Thoracic aorta (tissue), 2 donors: ENCODE measurements at places on chromosomes 11 and 22.

- peak overlapping the region; percentile 63 for H3K27ac ChIP-seq
- no peak for DNase-seq
- no peak overlapping the region for H3K4me3 ChIP-seq
- H3K36me3 ChIP-seq, result no peaks in the 10 kb centered on the region
Observed at GRCh38 chr22:42926768-42927167, 69.7 kb upstream of the ARFGAP3 start.

- H3K36me3 ChIP-seq, result no peaks in the 10 kb centered on the region
- no peaks in the 10 kb centered on the region for H3K4me1 ChIP-seq
- no peak for DNase-seq
- no peaks in the 10 kb centered on the region for H3K27me3 ChIP-seq
- H3K4me3 ChIP-seq, result no peak overlapping the region
- H3K27ac ChIP-seq, result no peak overlapping the region
Observed at GRCh38 chr11:12577725-12578644, 96.2 kb upstream of the TEAD1 start.

- peaks cover 3% of the 10 kb centered on the region for H3K36me3 ChIP-seq
- no peaks in the 10 kb centered on the region for H3K4me1 ChIP-seq
- no peaks in the 10 kb centered on the region for H3K27me3 ChIP-seq
- DNase-seq, result no peak
- no peak overlapping the region for H3K4me3 ChIP-seq
Observed at GRCh38 chr11:60887556-60887955, 18.8 kb downstream of the PRPF19 start.

GRCh38 chr11:60951904-60952741 lies at the start of gene SLC15A3:
SLC15A3 (minus strand) TSS chr11:60952176; CDS start chr11:60951551, 625 bp downstream.
- peak within 1 kb of the TSS; percentile 73 for H3K4me3 ChIP-seq
- peak within 1 kb of the TSS; percentile 71 for H3K27ac ChIP-seq
- no peaks in the 10 kb centered on the region for H3K27me3 ChIP-seq
- no peaks in the 10 kb centered on the region for H3K36me3 ChIP-seq
- H3K4me1 ChIP-seq, result peaks cover 13% of the 10 kb centered on the region

GRCh38 chr22:48955351-48956311 lies 872.0 kb downstream of the BRD1 start:
- no peak for DNase-seq
- H3K27me3 ChIP-seq, result no peaks in the 10 kb centered on the region
- no peaks in the 10 kb centered on the region for H3K4me1 ChIP-seq
- H3K36me3 ChIP-seq, result no peaks in the 10 kb centered on the region
- H3K4me3 ChIP-seq, result no peak overlapping the region
- H3K27ac ChIP-seq, result no peak overlapping the region

GRCh38 chr11:25702417-25702816 lies 629.5 kb upstream of the ANO3 start:
- no peaks in the 10 kb centered on the region for H3K36me3 ChIP-seq
- no peak overlapping the region for H3K4me3 ChIP-seq
- no peaks in the 10 kb centered on the region for H3K4me1 ChIP-seq
- no peak for DNase-seq

DNA sequence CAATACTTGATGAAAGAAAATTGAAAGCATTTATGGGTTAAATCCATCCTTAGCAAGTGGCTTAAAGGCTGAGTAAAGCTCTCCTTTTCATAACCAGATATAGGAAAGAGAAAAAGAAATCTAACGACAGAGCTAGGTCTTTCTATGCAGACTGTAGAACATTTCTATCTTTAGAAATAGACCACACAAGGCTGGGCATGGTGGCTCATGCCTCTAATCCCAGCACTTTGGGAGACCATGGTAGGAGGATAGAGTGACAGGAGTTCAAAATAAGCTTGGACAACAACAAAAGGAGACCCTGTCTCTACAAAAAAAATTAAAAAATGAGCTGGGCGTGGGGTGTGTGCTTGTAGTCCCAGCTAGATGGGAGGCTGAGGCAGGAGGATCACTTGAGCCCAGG lies 90.7 kb downstream of the APOL5 start:
- no peak overlapping the region for H3K4me3 ChIP-seq
- no peak for DNase-seq
- no peaks in the 10 kb centered on the region for H3K27me3 ChIP-seq
- peaks cover 17% of the 10 kb centered on the region for H3K36me3 ChIP-seq
- H3K27ac ChIP-seq, result no peak overlapping the region

DNA sequence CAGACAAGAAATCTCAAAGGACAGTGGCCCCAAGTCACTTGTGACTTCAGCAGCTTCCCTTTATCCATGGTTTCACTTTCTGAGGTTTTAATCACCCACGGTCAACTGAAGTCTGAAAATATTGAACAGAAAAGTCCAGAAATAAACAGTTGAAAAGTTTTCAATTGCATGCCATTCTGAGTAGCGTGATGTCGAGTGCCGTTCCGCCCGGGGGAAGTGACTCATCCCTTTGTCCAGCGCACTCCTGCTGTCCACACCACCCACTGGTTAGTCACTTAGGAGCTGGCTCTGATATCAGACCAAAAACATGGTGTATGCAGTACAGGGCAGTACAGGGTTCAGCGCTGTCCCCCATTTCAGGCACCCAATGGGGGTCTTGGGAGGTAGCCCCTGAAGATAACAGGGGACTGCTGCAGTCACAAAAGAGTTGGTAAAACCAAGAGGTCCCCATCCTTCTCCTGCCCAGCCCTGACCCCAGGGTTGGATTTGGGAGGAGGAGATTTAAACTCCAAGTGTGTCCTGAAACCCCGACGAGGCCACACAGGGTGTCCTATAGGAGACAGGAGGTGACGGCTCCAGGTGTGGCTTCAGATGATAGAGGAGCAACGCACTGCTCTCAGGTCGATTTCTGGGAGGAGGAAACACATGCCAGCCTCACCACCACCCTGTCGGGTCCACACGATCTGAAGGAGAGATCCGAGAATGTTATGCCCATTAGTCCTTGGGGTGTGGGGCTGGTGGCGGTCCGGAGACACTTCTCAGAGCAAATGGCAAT lies 390.1 kb downstream of the CTTN start:
- H3K27me3 ChIP-seq, result no peaks in the 10 kb centered on the region
- DNase-seq, result no peak
- no peaks in the 10 kb centered on the region for H3K36me3 ChIP-seq
- H3K27ac ChIP-seq, result no peak overlapping the region

DNA sequence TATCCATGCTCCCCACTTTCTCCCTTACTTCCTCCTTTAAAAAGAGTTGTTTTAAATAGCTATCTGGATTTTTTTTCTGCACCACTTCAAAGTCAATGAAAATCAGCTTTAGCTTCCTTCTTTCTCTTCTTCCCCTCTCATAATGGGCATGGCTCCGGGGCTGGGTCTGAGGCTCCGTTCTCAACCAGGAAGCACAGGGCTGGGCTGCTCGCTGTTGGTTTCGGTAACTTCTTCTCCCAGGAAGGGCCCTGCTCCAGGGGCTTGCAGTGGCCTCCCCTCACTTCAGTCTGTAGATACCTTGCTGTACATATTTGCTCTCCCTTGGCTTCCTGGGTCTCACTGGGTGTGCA lies 23.8 kb downstream of the MICAL2 start:
- no peak overlapping the region for H3K4me3 ChIP-seq
- peaks cover 76% of the 10 kb centered on the region for H3K4me1 ChIP-seq
- no peak for DNase-seq
- peaks cover 5% of the 10 kb centered on the region for H3K36me3 ChIP-seq
- H3K27me3 ChIP-seq, result no peaks in the 10 kb centered on the region

GRCh38 chr22:40300884-40301672 lies 45.2 kb upstream of the ADSL start:
- DNase-seq, result no peak
- no peaks in the 10 kb centered on the region for H3K27me3 ChIP-seq
- H3K4me3 ChIP-seq, result no peak overlapping the region
- peaks cover 26% of the 10 kb centered on the region for H3K36me3 ChIP-seq
- no peaks in the 10 kb centered on the region for H3K4me1 ChIP-seq

DNA sequence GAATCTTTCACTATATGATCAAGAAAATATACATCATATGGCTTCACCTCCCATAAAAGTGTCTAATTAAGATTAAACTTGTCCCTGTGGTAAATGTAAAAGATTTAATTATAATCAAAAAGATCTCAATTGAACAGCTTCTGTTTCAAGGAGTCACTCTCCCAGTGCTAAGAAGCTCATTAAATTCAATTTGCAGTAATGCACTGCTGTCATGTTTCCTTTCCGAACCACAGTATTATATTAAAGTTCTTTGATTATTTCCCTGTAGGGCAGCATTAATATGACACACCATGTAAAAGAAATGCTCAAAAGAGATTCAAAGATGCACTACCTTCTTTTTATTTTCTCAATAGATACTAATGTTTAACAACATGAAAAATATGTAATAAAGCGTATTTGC lies 758.4 kb downstream of the LRRC4C start:
- H3K4me1 ChIP-seq, result no peaks in the 10 kb centered on the region
- H3K27ac ChIP-seq, result no peak overlapping the region
- H3K36me3 ChIP-seq, result no peaks in the 10 kb centered on the region
- no peak for DNase-seq
- no peaks in the 10 kb centered on the region for H3K27me3 ChIP-seq
- no peak overlapping the region for H3K4me3 ChIP-seq

- H3K4me3 ChIP-seq, result no peak overlapping the region
- H3K27me3 ChIP-seq, result no peaks in the 10 kb centered on the region
- H3K4me1 ChIP-seq, result no peaks in the 10 kb centered on the region
- no peak for DNase-seq
Observed at GRCh38 chr11:59040607-59041006, 45.5 kb upstream of the GLYATL1B start.

DNA sequence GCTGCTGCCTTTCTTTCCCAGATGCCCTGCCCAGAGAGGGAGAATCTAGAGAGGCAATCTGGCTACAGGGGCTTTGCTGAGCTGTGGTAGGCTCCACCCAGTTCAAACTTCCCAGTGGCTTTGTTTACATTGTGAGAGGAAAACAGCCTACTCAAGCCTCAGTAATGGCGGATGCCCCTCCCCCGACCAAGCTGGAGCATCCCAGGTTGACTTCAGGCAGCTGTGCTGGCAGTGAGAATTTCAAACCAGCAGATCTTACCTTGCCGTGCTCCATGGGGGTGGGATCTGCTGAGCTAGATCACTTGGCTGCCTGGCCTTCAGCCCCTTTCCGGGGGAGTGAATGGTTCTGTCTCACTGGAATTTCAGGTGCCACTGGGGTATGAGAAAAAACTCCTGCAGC lies 12.2 kb downstream of the BDNF start:
- no peak overlapping the region for H3K27ac ChIP-seq
- no peaks in the 10 kb centered on the region for H3K36me3 ChIP-seq
- no peaks in the 10 kb centered on the region for H3K27me3 ChIP-seq
- H3K4me1 ChIP-seq, result no peaks in the 10 kb centered on the region

DNA sequence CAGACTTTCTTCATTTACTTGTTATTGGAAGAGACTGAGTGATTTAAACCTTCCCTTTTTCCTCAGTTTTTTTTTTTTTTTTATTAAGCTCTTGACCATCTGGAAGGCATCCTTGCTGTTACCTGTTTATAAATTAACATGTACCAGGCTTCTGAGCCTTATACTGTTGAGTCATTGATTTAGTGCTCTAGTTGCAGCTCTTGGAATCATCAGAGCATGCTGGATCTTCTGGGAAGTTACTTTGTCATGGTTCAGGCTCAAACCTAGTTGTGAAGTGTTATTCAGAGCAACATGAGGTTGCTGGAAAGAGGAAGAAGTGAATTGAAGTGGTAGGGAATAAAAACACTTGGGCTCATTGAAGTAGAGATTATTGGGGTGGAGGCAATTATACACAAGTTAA lies 6.3 kb downstream of the ZDHHC5 start:
- no peaks in the 10 kb centered on the region for H3K27me3 ChIP-seq
- peaks cover 17% of the 10 kb centered on the region for H3K36me3 ChIP-seq
- no peak for DNase-seq
- peaks cover 14% of the 10 kb centered on the region for H3K4me1 ChIP-seq
- H3K4me3 ChIP-seq, result no peak overlapping the region

DNA sequence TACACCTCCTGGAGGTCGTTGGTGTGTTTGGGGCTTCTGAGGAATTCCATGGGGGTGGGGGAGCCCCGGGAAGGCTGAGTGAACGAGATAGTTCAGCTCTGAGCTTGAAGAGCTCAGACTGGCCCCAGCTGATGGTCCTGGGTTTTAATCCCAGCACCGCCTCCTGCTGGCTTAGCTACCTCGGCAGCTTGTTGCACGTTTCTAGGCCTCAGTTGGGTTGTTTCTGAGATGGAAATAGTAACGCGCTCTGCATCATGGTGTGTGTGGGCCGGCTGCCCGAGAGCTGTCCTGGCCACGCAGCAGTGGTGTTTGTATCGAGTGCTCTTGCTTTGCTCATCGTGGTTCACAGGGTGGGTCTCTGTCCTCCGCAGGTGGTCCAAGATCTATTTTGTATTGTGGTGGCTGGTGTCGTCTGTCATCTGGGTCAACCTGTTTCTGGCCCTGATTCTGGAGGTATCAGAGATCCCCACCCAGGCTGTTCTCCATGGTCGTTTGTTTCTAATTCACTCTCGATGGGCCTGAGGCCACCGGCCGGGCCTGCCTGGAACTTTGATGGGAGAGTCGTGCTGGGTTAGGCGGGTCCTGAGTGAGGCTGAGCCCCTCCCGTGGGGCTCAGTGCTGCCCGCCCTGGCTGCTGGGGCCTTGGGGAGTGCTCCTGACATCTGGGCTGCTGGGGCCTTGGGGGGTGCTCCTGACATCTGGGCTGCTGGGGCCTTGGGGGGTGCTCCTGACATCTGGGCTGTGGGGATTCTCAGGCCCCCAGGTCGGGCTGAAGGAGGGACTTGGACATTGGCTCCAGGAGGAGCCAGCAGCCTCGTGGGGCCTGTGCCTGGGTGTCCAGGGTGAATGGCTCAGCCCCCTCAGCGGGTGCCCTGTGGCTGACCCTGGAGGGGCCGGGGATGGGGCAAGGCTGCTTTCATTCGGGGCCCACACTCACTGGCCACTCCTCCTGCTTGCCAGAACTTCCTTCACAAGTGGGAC lies 37.7 kb downstream of the TPCN2 start:
- no peak overlapping the region for H3K4me3 ChIP-seq
- H3K4me1 ChIP-seq, result no peaks in the 10 kb centered on the region
- H3K27me3 ChIP-seq, result no peaks in the 10 kb centered on the region
- no peak for DNase-seq
- no peak overlapping the region for H3K27ac ChIP-seq

DNA sequence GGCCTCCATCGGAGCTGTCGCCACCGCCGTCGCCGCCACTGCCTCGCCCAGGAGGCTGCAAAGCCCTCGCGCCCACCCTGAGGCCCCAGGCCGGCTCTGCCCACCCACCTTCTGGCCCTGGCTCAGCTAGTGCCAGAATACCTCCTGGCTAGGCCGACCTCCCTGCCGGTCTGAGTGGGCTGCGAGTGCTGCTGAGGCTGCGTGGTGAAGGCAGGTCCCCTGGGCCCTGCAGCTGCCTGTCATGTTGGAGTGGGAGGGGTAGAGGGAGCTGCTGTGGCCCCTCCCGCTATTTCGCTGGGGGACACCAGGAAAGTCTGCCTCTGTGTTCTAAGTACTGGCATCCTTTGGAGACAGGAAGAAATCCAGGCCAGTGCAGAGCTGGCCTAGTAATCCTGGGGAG lies 34.2 kb downstream of the LRRC10B start:
- H3K4me3 ChIP-seq, result no peak overlapping the region
- H3K36me3 ChIP-seq, result no peaks in the 10 kb centered on the region
- no peak overlapping the region for H3K27ac ChIP-seq
